ENCODE measurements at places on chromosomes 4 and X. TPM values are rescaled to one million over a fixed set of nuclear protein-coding genes. Genes with fewer than 3 reads are reported as not detected.

RAB40AL gene
- polyA plus RNA-seq = 0.25 TPM

- H3K36me3 ChIP-seq = peaks cover 6% of the 10 kb centered on the region
- peak overlapping the region; percentile 84 for H3K4me3 ChIP-seq
- no peaks in the 10 kb centered on the region for H3K4me1 ChIP-seq
- peak overlapping the region; percentile 96 for H3K27ac ChIP-seq
- DNase-seq = peak; percentile 84
- H3K27me3 ChIP-seq = no peaks in the 10 kb centered on the region
These were observed 733 bp upstream of the NAA15 start for GRCh38 chr4:139300431-139301112.

SSX3 gene
- not detected for polyA plus RNA-seq

JCHAIN gene
- polyA plus RNA-seq = 1.5 TPM

THAP6 gene
- polyA plus RNA-seq = 20.3 TPM

DOK7 gene
- polyA plus RNA-seq = 8.5 TPM

- H3K4me3 ChIP-seq = no peak overlapping the region
- no peaks in the 10 kb centered on the region for H3K36me3 ChIP-seq
- no peak overlapping the region for H3K27ac ChIP-seq
- no peaks in the 10 kb centered on the region for H3K27me3 ChIP-seq
- no peak for DNase-seq
- H3K4me1 ChIP-seq = no peaks in the 10 kb centered on the region
These were observed 369.5 kb downstream of the PPP3CA start for GRCh38 chr4:100977746-100978397.

GRCh38 chrX:130165703-130166502 lies at the start of gene AIFM1:
TSS of gene AIFM1 (minus strand) at chrX:130165841. CDS start at chrX:130165656, 185 bp downstream.
- peaks cover 5% of the 10 kb centered on the region for H3K27me3 ChIP-seq
- peak within 1 kb of the TSS; percentile 97 for H3K27ac ChIP-seq
- peak within 1 kb of the TSS; percentile 62 for H3K4me3 ChIP-seq
- no peaks in the 10 kb centered on the region for H3K36me3 ChIP-seq
- H3K4me1 ChIP-seq = peaks cover 9% of the 10 kb centered on the region
- DNase-seq = peak; percentile 93

- no peak overlapping the region for H3K4me3 ChIP-seq
- H3K4me1 ChIP-seq = no peaks in the 10 kb centered on the region
- H3K27me3 ChIP-seq = no peaks in the 10 kb centered on the region
- no peak for DNase-seq
- H3K27ac ChIP-seq = no peak overlapping the region
- H3K36me3 ChIP-seq = no peaks in the 10 kb centered on the region
These were observed 109.3 kb upstream of the USP9X start for GRCh38 chrX:40975951-40976350.

SH2D1A gene
- 0.82 TPM for polyA plus RNA-seq

DNA sequence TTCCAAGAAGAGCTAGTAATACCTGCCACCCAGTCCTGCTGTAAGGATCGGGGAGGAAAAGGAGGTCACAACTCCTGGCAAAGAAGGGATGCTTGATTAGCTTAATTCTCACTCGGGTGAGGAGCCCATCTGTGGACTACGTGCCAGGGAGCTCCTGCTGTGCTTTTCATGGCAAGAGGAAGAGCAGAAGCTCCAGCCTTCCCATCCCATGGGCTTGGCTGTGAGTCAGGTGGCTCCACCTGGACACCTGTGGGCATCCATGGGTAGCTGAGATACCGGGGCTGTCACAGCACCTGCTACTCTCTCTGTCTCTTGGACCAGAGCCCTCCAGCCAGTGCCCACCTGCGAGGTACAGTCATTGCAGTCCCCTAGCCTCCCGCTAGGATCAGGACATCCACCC lies 18.0 kb downstream of the CLNK start:
- no peaks in the 10 kb centered on the region for H3K27me3 ChIP-seq
- H3K27ac ChIP-seq = no peak overlapping the region
- DNase-seq = no peak
- no peaks in the 10 kb centered on the region for H3K4me1 ChIP-seq
- no peak overlapping the region for H3K4me3 ChIP-seq
